Stimulated activated CD4-positive, alpha-beta T cell treated with anti-CD3 and anti-CD28 coated beads, Interleukin-4, amount 100 ng/mL, for 4 hours (primary cell): ENCODE measurements at places on chromosomes 11 and 22.

- DNase-seq: no peak
Observed at GRCh38 chr22:39294571-39295468, 24.6 kb downstream of the RPL3 start.

DNA sequence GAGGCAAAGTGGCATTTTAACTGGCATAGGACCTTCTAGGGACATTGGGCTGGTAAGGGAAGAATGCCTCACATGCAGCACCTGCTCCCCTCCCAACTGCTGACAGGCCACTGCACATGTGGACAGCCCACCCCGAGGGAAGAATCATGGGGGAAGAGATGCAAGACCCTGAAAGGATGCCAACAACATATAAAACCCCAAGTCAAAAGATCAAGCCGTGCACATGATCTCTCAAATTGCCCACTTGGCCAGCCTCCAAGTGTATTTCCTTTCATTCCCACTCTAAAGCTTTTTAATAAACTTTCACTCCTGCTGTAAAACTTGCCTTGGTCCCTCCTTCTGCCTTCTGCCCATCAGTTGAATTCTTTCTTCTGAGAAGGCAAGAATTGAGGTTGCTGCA, 947.8 kb upstream of the CCDC90B start:
- no peak for DNase-seq

DNA sequence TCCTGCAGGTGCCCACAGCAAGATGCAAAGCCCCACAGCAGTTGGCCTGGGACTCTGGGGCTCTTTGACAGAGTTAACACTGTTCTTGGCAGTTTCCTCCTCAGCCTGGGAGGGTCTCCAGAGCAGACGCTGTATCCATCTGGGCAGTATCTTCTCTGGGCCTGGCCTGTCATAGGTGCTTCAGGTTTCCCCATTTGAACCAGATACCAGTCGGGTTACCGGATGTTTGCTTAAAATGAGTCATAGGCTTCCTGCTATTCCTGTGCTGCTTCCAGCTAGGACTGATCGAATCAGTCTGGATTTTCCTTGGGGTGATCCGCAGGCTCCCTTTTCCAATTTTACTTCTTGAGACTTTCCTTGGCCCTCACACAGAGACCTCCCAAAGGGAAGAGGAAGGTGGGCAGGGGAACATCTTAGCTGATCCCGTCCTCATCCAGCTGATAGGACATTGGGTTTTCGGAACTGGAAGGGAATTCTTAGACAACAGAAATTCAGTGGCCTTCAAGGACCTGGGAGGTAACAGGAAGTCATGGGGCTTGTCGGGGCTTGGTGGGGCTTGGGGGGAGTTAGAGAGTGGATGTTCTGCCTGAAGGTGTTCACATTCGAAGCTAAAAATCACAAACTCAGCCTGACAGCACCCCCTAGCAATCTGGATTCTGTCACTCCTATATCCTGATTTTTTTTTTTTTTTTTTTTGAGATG, 2.4 kb upstream of the RANGAP1 start:
- DNase-seq: no peak

- no peak for DNase-seq
Observed at GRCh38 chr11:1829039-1829820, 5.6 kb upstream of the SYT8 start.

DNA sequence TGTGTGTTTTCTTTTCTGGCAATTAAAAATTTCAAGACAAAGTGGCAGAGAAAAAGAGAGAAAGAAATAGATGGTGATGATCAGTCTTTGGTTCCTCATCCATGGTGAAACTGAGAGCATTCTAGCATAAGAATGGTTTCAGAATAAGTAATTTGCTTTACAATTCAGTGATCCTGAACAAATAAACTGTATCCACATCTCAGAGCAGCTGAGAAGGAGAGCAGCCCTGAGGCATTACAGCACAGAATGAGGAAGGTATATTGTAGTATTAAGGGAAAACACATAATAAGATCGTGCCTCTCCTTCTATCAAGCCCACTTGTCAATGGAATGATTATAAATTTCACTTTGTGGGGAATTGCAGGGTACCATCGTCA, 17.4 kb downstream of the LUZP2 start:
- no peak for DNase-seq

DNA sequence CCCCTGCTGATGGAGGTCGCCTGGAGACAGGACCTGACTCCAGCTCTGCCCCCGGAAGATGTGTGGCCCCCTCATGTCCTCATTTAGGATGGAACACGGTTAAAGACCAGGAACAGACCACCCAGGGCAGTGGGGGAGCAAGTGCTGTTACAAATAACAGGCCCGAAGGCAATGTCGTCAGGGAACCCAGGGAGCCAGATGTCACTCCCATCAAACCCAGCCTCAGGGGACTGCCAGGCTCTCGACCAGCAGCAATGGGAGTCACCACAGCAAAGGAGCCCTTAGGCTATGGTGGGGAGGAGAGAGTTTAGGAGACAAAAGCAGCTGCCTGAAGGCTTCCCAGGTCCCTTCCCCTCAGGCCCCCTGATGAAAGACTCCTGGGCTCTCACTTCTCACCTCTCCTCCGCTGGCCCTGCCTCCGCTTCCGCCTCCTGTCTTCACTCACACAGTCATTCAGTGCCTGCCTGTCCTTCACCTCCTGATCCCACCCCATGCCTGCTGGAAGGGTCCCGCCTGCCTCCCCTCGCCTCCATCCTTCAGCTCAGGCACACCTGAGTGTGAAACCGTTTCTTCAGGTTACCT, 4.4 kb downstream of the RPS19BP1 start:
- no peak for DNase-seq

- no peak for DNase-seq
Observed at GRCh38 chr11:32817181-32817851, 12.4 kb upstream of the PRRG4 start.

DNA sequence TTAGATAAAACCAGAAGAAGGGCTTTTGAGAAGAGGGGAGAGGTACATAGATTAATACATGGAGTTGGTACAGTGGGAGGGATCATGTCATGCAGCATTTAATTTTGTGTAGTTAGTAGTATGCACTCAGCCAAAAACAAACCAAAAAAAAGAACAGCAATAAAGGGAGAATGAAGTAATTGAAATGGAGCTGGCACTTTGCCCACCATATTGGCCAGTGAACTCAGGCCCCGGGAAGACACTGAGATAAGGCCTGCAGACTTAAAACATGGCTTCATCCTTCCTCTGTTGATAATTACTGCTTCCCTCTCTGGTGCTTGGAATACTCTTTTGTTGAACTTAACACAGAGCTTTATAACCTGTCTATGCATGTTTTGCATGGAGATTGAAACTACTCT, 3.1 kb downstream of the PANX1 start:
- DNase-seq: no peak

DNA sequence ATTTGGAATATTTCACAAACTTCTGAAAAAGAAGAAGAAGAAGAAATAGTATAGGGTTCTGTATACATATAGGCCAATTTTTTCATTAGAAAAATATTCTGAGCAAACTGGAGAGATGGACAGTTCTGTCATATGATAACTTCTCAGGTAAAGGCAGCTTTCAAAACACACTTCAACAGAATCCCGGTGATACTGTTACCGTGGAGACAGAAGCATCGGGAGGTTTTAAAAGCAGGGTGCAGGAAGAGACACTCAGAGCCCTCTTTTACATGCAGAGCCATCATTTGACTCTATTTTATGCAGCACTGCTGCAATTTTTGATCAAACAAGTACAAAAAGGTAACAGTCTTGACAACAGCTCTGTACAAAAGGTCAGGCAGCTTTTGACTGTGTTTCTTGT, 1785.4 kb downstream of the LRRC4C start:
- no peak for DNase-seq

DNA sequence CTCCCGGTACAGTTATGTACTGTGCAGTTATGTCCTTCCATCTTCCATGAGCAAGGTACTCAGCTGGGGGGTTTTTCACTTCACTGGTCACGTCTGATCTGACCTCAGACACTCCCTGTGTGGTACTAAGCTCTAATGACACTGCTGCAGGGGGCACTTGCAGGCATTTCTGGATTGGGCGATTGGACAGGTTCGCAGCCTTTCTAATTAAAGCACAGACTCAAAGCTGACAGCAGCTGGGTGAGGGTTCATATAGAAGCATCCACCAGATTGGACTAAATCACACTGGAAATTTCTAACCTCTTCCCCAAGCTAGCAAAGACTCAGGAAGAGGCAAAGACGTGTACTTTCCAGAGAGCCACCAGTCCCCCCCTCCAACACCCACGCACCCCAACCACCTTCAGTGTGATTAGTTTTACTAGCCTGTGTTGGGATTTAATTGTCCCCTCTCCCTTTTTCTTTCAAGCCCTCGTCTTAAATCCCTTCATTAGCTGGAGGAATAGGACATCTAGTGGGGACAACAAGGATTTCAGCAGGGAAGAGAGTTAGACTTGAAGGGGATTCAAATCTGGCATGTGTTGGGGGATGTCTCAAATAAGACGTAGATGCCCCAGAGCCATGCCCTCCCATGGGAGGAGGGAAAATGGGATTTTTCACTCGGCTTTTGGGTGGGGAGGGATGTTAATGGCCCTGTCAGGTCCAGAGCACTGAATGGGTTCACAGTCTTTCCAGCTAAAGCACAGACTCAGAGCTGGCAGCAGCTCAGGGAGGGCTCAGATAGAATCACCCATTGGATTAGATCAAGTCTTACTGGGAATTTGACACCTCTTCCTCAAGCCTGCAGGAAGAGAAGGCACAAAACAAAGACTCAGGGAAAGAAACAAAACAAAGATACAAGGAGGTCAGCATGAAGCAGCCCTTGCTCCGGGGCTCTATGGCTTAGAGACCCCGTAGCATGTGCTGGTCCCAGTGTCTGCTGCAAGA, 10.9 kb downstream of the INS start:
- DNase-seq: no peak

DNA sequence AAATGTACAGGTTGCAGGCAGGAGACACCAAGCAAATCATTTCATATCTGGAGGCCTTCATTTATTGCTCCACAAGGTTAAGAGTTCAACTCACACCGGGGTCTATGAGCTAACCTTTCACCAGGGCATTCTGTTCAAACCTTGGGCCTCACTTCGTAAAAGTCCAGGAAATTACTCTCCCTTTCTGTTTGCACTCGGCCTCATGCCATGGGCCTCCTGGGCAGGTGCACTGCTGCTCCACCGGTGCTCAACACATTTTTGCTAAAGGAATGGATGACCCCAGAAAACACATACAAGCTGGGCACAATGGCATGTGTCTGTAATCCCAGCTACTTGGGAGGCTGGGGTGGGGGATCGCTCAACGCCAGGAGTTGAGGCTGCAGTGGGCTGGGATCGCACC, 16.6 kb upstream of the RRP7A start:
- no peak for DNase-seq

DNA sequence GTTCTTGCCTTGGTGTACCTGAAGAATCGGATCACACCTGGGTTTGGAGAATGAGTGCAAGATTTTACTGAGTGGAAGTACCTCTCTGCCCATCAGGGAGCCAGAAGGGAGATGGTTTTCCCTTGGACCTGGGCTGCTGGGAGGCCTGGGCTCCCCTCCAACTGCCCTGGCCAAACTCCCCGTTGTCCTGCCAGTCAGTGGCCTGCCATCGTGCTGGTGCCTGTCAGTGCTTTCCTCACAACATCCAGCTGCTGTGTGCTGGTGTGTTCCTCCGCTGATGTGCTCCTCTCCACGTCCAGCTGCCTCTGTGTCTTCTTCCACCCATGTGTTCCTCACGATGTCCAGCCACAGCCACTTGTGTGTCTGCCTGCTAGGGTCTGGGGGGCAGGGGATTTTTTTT, 87.9 kb upstream of the CLPB start:
- no peak for DNase-seq

- DNase-seq: no peak
Observed at GRCh38 chr11:61778920-61779650, 13.3 kb downstream of the TMEM258 start.

- peak; percentile 1 for DNase-seq
Observed at GRCh38 chr11:108733479-108734116, 68.7 kb downstream of the DDX10 start.

GRCh38 chr11:69888483-69889181, 69.4 kb upstream of the FGF3 start:
- DNase-seq: peak; percentile 65

- DNase-seq: no peak
Observed at GRCh38 chr11:60528465-60528864, 13.3 kb downstream of the MS4A13 start.

GRCh38 chr22:24402460-24403192, 24.8 kb upstream of the ADORA2A start:
- DNase-seq: no peak

- no peak for DNase-seq
Observed at GRCh38 chr11:70581991-70582885, 183.9 kb downstream of the CTTN start.

- no peak for DNase-seq
Observed at GRCh38 chr11:2886191-2886894, 768 bp upstream of the CDKN1C start.
